ENCODE measurements at places on chromosomes 4 and X.
A peak's percentile ranks its signal among the peaks of the same experiment; 100 is the strongest.

DNA sequence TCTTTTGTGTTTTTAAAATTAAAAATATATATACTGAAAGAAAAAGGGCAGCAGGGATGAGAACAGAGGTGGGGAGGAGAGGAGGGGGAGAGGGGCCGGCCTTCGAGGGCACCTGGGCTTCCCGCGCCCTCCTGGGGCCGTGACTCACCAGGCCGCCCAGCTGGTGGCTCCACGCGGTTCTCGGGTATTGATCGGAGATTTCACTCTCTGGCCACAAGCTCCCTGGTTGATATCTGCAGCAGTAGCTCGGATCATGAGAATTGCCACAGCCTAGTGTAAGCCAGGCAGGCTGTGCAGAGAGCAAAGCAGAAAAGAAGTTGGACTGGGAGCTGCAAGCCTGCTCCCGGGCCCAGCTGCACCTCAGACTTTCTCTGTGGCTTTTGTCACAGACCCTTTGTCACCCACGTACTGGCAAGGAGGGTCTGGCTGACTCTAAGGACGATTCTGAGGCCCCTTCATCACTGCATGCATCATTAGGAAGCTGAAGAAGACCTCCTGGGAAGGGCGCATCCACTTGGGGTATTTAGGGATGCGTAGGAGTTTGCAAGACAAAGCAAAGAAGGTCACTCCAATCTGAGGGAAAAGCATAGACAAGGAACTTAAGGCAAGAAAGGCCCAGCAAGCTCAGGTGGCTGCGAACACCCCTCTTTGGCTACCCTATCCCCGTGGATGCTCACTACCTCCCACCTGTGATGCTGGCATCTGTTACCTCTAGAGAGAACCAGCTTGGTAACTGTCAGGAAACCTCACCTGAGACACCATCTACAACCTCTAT, 71.7 kb downstream of the CPZ start:
- no peak for DNase-seq

DNA sequence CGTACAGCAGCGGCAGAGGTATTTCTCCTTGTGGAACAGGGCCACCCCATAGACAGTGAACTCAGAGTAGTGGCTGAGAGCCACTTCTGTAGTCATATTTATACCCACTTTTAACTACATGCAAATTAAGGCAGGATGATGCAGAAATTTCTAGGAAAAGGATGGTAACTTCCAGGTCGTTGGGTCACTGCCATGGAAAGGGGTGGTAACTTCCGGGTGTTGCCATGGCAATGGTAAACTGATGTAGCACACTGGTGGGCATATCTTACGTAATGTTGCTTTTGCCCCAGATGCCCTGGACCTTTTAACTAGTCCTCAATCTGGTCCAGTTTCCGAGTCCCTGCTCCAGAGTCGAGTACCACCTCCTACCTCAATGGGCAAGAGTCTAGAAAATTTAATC, 154.8 kb upstream of the AGA start:
- DNase-seq: no peak

GRCh38 chrX:24515447-24515846, 50.4 kb downstream of the PDK3 start:
- no peak for DNase-seq

DNA sequence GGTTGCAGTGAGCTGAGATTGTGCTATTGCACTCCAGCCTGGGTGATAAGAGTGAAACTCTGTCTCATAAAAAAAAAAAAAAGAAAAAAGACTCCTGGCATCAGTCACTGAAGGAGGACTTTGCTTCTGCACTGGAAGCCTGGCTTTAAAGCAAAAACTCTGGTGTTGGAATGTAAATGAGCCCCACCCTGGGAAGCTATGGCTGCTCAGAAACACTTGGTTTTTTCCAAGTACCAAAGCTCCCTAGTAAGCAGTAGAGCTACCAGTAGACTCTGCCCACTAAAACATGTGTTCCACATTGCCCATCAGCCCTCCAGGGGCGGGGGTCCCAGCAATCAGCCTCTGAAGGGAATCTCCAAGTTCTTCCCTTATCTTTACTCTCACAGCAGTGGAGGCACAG, 154.4 kb downstream of the SHROOM3 start:
- DNase-seq: peak; percentile 38

GRCh38 chr4:139619644-139620043, 46.0 kb upstream of the MGST2 start:
- peak; percentile 30 for DNase-seq

GRCh38 chr4:105305019-105305836, 158.6 kb downstream of the TET2 start:
- no peak for DNase-seq

- DNase-seq: peak; percentile 8
Observed at GRCh38 chr4:11954093-11954492, 525.4 kb upstream of the HS3ST1 start.

DNA sequence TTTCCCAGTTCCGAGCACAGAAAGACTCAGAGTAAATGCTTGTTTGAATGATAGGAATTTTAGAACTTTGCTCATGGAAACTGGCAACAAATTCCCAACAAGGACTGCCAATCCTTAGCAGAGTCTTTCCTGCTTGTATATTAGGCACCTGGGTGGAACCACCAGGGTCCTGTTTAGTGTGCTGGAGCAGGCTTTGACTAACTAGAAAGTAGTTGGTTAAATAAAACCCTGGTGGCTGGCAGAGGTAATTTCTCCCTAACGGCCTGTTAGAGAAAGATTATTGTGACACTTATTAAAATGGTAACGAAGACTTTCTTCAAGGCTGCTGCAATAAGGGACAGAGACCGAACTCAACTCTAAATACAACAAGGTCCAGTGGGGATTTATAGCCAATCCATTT, 103.6 kb upstream of the TEX13D start:
- DNase-seq: no peak
